ENCODE measurements at places on chromosomes 7 and 10.

DNA sequence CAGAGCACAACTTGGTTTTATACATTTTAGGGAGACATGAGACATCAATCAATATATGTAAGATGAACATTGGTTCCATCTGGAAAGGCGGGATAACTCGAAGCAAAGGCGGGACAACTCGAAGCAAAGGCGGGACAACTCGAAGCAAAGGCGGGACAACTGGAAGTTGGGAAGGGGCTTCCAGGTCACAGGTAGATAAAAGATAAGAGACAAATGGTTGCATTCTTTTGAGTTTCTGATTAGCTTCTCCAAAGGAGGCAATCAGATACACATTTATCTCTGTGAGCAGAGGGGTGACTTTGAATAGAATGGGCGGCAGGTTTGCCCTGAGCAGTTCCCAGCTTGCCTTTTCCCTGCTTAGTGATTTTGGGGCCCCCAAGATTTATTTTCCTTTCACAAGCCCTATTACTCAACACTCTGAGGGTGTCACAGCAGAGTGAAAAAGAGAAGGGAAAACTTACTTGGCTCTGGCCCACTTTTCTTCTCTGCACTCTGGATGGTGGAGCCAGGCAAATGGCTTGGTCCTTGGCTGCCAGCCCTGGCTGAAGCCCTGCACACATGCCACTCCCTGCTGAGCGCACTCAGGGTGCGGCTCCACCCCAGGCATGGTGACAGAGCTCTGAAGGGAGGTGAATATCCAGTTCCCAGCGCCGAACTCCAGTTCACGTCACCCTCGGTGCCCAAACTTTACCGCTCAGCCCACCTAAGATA, 46.7 kb downstream of the PARD3 start:
- no peak for DNase-seq

DNA sequence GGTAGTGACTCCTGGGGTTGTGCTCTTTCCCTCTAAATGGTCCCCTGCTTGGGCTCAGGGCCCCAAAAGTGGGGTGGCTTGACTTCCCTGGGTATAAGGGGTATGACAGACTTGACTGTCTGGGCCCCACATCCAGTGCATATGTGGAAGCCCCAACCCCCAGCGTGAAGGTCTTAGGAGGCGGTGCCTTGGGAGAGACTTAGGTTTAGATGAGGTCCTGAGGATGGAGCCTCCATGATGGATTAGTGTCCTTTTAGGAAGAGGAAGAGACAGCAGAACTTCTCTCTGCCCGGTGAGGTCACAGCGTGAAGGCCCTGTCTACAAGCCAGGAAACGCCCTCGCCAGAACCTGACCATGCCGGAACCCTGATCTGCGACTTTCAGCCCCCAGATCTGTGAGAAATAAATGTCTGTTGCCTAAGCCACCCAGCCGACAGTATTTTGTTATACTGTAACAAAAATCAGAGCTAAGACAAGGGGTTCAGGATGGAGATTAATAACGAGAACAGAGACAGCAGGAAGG, 23.8 kb downstream of the PODXL start:
- no peak for DNase-seq

- peak; percentile 3 for DNase-seq
Measured at GRCh38 chr10:82394122-82394521, 519.1 kb downstream of the NRG3 start.

- DNase-seq, result no peak
Measured at GRCh38 chr7:131197920-131198615, 129.6 kb upstream of the MKLN1 start.

DNA sequence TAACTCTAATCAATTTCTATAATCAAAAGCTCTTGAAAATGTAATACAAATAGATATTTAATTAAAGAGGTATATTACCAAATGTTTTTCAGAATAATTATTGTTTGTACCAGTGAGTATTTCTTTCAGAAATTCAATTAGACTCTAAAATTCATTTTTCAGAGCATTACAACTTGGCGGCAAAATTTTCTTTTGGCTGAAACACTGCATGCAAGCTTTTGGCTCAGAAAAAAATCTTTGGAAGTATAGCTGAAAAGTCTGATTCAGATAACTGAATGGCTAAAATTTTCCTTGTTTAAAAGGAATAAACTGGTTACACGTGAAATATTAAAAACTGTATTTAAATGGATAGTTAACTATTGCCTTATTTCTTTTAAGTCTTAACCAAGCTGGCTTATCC, 202.6 kb upstream of the KAT6B start:
- no peak for DNase-seq

DNA sequence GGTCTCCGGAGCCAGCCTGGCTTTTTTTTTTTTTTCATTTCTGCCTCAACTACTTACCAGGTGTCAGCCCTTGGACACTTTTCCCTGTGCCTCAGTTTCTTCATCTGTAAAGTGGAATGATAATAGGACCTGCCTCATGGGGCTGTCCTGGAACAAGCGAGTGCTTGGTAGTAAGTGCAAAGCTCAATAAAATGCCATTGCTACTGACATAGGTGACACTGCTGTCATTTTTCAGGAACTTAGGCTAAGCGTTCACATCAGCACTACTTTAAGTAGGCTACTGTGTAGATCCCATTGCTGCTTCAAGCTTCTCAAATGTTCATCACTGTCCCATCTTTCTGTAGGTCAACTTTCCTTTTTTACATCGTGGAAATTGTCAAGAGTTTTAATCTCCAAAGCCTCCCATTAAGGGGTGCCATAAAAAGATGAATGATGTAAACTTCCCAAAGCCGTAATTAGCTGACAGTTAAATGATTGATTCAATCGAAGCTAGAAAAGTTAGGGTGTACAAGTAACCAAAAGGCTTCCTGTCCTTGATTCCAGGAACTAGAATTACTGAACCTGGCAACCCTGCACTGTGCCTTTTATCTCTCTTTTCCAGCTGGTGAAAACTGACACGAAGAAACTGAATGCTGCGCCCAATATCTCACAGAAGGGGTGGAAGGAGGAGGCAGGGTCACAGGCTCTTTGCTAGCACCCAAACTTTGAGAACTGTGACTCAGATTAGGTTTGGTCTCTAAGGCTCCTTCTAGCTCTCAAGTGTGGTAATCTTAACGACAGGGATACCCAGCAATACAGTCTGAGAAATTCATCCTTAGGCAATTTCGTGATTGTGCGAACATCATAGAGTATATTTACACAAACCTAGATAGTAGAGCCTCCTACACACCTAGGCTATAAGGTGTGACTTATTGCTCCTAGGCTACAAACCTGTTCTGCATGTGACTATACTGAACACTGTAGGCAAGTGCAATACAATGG, 861 bp upstream of the USP6NL start:
- DNase-seq, result no peak

- DNase-seq, result no peak
Measured at GRCh38 chr7:20596653-20597052, 18.8 kb upstream of the ABCB5 start.

Measured in hypothalamus (tissue), 51 donors.